Stimulated activated CD8-positive, alpha-beta memory T cell treated with anti-CD3 and anti-CD28 coated beads, Interleukin-15, amount 100 ng/mL, for 1 hour (primary cell): ENCODE measurements at places on chromosomes 7 and 10.

- DNase-seq: no peak
Observed at GRCh38 chr10:133260895-133261725, 15.6 kb downstream of the ADAM8 start.

- no peak for DNase-seq
Observed at GRCh38 chr7:79787623-79788022, 334.2 kb upstream of the MAGI2 start.

GRCh38 chr7:129561677-129562359 lies 49.7 kb upstream of the NRF1 start:
- no peak for DNase-seq

- DNase-seq: no peak
Observed at GRCh38 chr10:28533186-28533564, 257 bp downstream of the WAC start.
